ENCODE measurements at places on chromosomes 6 and 20. TPM values are rescaled to one million over a fixed set of nuclear protein-coding genes. Genes with fewer than 3 reads are reported as not detected.

The GSTA2 gene
- not detected for total RNA-seq

The BMP7 gene
- 0.63 TPM for total RNA-seq

The HLA-DQA2 gene
- total RNA-seq, result not detected

The ZNF311 gene
- 0.12 TPM for total RNA-seq

The OXT gene
- total RNA-seq, result not detected

The SLC22A7 gene
- not detected for total RNA-seq

The TRAPPC3L gene
- not detected for total RNA-seq

The GLP1R gene
- total RNA-seq, result not detected

The SCRT2 gene
- total RNA-seq, result not detected

The DEFB132 gene
- total RNA-seq, result not detected

The CGA gene
- total RNA-seq, result 0.58 TPM

The IL22RA2 gene
- total RNA-seq, result not detected

The PRDM13 gene
- 1.3 TPM for total RNA-seq

The FKBP1C gene
- 2.1 TPM for total RNA-seq

The CLIC5 gene
- total RNA-seq, result not detected

The ITPR3 gene
- 39.1 TPM for total RNA-seq

The ID1 gene
- total RNA-seq, result 426 TPM

The SEMG1 gene
- not detected for total RNA-seq

The HLA-DQA1 gene
- total RNA-seq, result not detected

The COL12A1 gene
- 3.9 TPM for total RNA-seq

All from A549 treated with AZD2906 at 1 μM for 4 hours (cell line).